Bladder microvascular endothelial cell (primary cell): ENCODE measurements at places on chromosomes 6 and 20. TPM values are rescaled to one million over a fixed set of nuclear protein-coding genes. Genes with fewer than 3 reads are reported as not detected.

DLL1 gene
- total RNA-seq, result 2.2 and 2.6 TPM in 2 replicates

PPARD gene
- total RNA-seq, result 3.6 and 17.9 TPM in 2 replicates

C20orf144 gene
- total RNA-seq, result under 0.01 TPM in 1 of 2 replicates, not detected in the other

BCAS1 gene
- total RNA-seq, result not detected in 2 replicates

AHCY gene
- 95.2 and 100 TPM in 2 replicates for total RNA-seq
